ENCODE measurements at places on chromosomes 7 and 10.

DNA sequence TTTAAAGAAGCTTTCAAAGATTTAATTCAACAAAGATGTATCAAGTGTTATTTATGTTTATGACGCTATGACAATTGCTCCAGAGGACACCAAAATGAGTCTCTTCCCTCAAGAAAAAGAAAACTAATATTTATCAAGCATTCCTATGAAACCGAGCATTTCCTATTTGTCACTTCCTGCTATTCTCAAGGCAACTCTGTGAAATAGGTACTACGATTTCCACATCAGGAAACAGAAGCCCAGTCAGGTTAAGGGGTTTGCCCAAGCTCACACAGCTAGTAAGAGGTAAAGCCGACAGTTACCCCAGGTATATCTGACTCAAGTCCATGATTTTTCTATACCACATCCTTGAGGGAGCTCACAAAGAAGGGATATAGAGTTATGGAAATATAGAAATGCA is 85.9 kb downstream of the TRIL start:
- DNase-seq, result no peak

DNA sequence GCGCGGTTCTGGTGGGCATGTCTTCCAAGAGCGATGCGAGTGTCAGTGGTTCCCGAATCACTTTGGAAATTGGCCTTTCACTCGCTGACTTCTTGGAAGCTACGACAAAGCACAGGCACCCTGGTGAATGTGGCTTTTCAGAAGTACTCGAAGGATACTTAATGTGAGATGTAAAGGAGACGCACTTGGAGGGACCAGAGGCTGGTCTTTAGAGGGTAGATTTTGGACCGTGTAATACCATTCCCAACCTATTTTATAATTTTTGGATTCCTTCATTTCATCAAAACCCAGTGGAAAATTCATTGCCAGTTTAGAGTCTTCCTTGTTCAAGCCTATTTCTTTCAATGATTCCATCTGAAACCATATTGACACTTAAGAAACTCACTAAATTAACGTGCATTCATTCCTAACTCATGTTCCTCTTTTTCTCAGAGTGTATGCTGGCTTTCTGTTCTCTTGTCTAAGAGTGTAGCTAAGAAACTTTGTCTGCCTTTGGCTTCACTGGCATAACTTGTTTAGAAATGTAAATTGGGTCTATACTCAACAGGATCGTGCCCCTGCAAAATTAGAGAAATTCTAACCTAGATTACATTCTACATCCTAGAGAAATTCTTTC is 645 bp upstream of the COPG2 start:
- no peak for DNase-seq

- DNase-seq, result no peak
Measured at GRCh38 chr10:61099756-61100155, 155.8 kb upstream of the RHOBTB1 start.

- DNase-seq, result no peak
Measured at GRCh38 chr7:114860206-114860605, 61.7 kb upstream of the MDFIC start.

- DNase-seq, result no peak
Measured at GRCh38 chr10:48789486-48790456, 105.1 kb downstream of the WDFY4 start.

- no peak for DNase-seq
Measured at GRCh38 chr7:22666732-22667131, 60.3 kb upstream of the IL6 start.

- no peak for DNase-seq
Measured at GRCh38 chr10:129962872-129963640, 1.0 kb downstream of the EBF3 start.

GRCh38 chr7:158685693-158686092 is 18.9 kb downstream of the NCAPG2 start:
- DNase-seq, result no peak

DNA sequence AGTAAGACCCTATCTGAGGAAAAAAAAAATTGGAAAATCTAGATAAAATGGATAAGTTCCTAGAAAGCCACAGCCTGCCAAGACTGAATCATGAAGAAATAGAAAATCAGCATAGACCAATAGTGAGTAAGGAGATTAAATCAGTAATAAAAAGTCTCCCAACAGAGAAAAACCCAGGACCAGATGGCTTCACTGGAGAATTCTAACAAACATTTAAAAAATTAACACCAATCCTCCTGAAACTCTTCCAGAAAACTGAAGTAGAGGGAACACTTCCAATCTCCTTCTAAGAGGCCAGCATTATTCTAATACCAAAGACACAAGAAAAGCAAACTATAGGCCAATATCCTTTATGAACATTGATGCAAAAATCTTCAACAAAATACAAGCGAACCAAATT is 8.8 kb upstream of the LIMK1 start:
- no peak for DNase-seq

- DNase-seq, result no peak
Measured at GRCh38 chr7:34451923-34452322, 206.1 kb upstream of the NPSR1 start.

DNA sequence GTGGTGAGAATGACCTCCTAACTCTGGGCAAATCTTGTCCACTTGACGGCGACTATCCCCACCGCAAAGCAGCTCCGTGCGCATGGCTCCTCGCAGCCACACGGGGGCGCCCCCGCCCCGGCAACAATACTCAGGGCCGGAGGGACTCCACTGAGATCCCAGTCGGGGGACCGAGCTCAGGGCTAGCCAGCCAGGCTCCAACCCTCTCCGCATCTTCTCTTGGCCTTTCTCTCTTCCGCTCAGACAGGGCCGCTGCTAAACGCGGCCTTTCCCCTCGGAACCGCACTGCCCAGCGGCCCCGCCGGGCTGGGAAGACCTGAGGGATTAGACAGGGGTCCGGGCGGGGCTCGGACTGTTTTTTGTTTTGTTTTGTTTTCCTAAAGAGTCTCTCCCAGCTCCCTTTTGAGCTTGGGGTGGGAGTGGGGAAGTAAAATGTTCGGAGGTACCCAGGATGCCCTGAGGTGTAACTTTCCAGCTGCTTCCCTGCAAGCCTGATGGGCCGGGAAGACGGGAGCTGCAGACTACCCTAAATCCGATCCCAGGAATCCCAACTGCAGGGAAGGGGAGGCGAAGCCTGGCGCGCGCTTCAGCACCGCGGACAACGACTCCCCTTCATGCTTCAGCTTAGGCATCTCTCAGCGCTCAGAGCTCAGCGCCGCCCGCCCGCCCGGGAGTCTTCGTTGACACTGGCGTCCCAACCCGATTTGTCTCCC is 2.7 kb downstream of the KCNIP2 start:
- DNase-seq, result peak; percentile 80

- DNase-seq, result no peak
Measured at GRCh38 chr7:131090886-131091692, 236.6 kb upstream of the MKLN1 start.

DNA sequence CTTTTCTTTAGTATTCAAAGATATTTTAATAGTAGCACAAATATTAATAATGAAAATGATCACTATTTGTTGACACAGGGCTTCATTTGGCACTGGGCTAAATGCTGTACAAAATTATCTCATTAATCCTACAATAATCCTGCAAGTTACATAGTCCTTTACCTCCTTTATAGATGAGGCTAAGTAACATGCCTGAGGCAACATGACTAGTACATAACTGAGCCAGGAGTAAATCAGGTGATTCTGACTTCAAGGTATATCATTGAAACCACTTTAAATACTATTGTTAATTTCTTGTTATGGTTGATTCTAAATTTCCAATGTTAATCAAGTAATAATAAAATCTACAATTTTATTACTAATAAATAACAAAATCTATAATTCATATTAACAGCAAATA is 39.8 kb downstream of the SEM1 start:
- DNase-seq, result no peak

DNA sequence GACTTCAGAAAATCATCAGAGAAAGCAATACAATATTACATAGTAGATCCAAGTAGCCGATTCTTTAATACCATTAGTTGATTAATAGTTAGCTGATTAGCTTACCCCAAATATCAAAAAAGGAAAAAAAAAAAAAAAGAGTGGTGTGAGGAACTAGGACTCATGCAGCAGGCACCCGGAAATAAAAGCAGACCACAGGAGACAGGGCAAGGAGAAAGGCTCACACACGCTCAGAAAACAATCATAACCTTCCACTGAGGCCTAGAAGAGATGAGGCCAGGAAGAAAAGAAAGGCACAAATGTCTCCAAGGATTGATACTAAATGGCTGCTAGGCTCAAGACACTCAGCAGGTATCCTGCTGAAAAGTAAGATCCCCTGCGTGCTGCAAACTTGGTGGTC is 25.9 kb downstream of the TRDMT1 start:
- DNase-seq, result no peak

DNA sequence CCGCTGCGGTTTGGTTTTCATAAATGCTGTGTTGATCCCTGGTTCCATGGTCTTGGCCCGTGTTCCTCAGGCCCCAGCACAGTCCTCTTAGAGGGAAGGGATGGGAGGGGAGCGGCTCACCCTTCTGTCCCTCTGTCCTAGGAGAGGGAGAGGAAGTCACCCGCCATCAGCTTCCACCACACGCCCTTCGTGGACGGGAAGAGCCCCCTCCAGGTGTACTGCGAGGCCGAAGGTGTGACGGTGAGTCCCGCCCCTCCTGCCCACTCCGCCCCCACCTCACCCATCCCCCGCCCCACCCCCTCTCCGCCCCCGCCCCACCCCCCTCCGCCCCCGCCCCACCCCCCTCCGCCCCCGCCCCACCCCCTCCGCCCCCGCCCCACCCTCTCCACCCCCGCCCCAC is 37.5 kb upstream of the DPYSL4 start:
- no peak for DNase-seq

GRCh38 chr10:18659819-18660535 is 746 bp downstream of the ARL5B start:
- DNase-seq, result no peak

DNA sequence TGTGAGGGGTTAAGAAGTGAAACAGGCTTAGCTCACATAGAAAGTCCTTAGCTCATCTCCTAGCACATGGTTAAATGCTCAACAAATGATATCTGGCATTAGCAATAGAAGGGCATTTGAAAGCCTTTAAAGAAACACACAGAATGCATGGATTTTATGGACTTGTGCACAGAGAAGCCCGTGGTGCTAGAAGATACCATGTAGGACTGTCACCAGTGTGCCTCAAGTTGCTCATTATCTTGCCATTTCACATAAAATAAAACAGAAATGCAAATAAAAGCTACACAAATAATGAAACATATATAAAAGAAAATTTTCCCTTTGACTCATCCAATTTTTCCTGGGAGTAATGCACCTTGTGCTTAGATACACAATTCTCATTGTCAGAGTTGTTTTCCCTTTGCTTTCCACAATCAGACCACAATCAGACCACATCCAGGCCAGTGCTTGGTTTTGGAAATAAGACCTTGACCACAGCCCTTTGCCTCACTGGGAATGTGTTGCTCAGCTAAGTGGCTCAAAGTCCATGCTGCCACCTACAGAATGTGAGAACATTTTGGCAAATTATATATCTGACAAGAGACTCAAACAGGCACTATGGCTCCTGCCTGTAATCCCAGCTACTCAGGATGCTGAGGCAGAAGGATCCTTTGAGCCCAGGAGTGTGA is 9.5 kb upstream of the WDR11 start:
- no peak for DNase-seq

DNA sequence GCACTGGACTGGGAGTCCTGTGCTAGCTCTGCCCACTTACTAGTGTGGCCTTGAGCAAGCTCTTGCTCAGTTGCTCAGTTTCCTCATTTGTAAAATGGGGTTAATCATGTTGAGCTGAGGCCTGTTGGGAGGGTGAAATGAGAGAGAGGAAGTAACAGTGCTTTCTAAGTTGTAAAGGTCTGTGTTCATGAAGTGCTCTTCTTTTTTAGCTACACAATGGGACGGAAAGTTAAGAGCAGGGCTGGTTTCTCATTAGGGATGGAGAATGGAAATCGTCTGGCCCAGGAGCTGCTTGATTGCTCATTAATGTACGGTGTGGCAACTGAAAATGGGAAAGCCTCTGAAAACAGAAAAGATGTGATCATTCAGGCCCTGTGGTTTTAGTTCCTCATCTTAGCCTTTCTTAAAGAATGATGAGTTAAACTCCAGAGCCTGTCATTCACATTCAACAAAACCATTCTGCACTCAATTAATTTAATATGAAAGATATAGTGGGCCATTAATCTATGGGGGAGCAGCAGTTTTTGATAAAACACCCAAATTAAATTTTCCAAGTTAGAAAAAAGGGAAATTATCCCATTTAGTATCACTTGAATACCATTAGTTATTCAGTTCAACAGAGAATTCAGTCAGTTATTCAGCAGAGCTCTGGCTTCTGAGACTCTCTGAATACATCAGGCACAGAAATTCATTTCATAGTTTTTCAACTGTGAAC is 60.5 kb downstream of the SH2D4B start:
- DNase-seq, result no peak
